ENCODE measurements at places on chromosomes 6 and 20.
A peak's percentile ranks its signal among the peaks of the same experiment; 100 is the strongest.

GRCh38 chr6:170584954-170585498 is 589 bp upstream of the PDCD2 start:
- no peak for DNase-seq

DNA sequence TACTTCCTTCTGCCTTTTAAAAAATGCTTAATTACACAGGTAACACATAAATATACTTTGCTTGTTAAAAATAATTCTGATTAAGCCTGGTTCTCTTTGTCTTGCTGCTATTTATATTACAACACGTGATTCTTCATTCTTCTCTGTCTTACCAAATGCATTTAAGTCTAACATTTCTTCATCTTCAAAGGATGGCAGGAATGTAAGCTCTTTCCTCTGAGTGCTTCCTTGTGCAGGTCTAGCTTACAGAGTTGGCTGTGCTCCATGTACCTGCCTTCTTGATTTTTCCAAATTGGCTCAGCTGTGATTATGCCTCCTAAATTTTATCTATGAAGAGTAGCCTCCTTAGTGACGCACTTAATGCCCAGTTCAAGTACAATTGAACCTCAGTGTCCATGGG is 44.4 kb downstream of the RNF144B start:
- no peak for DNase-seq

DNA sequence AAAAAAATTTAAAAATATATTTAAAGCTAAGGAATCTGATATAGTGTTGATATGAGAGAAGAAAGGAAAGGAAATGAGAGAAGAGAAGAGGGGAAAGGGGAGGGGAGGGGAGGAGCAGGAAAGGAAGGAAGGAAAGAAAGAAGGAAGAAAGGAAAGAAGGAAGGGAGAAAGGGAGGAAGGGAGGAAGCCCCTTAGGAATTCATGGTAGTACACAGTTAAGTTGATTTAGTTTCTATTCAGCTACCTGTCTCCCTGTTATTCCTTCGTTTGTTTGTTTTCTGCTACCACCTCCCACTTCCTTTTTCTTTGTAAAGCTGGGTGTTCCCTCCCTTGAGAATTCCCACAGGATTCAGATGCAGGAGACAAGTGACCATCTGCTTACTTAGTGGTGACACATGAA is 1025.4 kb upstream of the FLRT3 start:
- DNase-seq, result no peak

DNA sequence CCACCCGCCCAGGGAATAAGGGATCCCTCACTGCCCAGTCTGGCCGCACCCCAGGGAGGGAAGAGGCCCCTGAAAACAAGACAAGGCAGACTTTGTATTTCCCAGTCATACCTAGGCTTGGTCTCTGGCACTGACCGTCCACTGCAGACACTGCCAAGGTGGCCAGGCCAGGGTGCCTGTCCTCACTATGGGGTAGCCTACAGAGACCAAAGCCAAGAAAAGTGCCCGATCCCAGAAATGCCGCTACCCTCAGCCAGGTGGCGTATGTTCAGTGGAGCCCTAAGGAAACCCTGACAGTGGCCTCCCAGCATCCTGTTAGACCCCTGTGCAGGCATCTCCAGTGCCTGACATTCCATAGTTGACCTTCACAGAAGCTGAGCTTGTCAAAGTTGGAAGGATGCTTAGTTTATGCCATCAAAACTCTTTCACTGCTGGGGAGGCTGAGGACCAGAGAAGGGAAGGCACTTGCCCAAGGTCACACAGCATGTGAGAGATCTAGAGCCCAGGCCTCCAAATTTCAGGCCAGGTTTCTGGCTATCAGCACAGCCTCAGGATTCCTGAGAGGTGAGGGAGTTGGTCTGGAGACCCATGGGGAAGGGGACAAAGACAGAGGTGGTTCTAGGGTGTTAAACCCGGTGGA is 2.5 kb downstream of the SCRT2 start:
- DNase-seq, result peak; percentile 83

GRCh38 chr6:100246206-100246605 is 218.5 kb downstream of the SIM1 start:
- DNase-seq, result no peak

- DNase-seq, result no peak
Measured at GRCh38 chr6:163199371-163199770, 215.1 kb upstream of the QKI start.

GRCh38 chr20:53658973-53659372 is 65.3 kb upstream of the ZNF217 start:
- no peak for DNase-seq

- DNase-seq, result no peak
Measured at GRCh38 chr6:112289038-112289566, 34.7 kb upstream of the LAMA4 start.

DNA sequence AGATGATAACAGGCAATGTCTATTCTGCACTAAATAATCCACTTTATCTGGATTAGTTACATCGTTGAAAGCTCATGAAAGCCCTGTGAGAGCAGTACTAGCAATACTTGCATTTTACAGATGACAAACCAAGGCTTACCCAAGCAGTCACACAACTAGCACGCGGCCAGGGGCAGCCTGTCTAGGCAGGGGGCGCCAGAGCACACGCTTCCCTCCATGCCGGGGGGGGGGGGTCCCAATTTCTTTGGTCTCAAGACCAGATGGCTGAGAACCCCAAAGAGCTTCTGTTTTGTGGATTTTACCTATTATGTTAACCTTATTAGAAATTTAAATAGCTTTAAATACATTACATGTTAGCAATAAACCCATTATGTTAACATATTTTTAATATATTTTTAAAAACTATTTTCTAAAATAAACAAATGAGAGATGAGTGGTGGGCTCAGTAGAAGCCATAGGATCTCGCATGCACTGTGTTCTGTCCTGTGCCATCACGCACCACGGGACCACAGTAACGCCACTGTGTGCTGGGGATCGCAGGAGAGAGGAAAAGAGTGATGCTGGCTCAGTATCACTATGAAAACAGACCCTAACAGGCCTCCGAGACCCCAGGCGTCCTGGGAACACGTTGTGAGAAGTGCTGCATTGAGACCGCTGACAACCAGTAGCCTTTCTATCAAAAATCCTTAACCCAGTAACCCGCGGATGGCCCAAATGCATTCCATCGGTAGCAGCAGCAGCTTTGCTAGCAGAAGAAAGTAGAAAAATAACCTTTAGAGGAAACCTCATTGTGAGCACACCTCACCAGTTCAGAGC is 5.3 kb upstream of the PRR18 start:
- no peak for DNase-seq

DNA sequence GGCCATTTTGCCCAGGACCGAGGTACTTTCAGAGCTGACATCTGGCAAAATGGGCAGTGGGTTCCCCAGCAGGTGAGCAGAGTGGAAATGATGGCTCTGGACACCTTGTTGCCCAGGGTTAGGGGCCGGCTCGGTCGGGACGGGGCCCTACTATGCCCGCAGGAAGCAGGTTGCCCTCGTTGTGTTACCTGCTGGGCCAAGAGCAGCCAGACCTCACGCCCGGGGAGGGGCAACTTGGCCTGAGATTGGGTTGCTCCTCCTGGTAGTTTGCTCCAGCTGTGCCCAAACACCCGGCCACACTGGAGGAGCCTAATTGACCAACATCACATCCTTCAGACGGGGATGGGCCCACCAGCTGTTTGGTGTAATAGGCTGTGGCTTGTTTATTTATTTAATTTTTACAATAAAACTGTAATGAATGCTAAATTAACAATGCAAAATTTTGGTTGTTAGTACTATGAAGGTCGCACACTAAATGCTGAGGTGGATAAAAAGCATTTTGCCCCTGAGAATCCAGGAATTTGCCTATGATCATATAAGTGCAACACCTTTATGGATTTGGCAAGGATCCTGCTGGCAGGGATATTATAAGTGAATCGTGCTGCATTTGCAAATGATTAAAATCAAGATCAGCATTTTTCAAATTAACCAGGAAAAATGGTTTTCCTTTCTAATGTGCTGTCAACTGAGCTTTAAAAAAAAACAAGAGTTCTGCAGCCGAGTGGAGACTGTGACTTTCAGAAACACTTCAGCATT is 26.6 kb upstream of the PCMTD2 start:
- no peak for DNase-seq

DNA sequence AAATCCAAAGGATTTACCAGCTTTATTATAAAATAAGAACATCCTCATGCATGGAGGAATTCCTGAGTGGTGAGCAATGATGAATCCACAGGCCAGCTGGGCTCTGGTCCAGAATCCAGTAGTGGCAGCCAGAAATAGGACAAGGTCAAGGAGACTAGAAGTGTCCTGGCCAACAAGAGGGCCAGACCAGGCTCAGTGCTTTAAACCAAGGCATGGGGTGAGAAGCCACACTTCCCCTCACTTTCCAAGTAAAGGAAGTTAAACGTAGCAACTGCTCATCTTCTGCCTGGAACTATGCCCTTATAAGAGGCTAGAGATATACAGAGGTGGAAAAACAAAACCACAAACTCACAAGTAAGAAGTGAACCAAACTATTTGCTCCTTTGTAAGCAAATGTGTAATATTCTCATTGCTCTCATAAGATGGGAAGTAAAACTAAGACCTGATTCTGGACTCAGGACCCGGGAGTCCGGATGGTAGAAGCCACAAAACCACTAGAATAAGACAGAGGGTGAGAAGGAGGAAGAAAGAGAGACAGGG is 253.2 kb downstream of the UST start:
- no peak for DNase-seq

DNA sequence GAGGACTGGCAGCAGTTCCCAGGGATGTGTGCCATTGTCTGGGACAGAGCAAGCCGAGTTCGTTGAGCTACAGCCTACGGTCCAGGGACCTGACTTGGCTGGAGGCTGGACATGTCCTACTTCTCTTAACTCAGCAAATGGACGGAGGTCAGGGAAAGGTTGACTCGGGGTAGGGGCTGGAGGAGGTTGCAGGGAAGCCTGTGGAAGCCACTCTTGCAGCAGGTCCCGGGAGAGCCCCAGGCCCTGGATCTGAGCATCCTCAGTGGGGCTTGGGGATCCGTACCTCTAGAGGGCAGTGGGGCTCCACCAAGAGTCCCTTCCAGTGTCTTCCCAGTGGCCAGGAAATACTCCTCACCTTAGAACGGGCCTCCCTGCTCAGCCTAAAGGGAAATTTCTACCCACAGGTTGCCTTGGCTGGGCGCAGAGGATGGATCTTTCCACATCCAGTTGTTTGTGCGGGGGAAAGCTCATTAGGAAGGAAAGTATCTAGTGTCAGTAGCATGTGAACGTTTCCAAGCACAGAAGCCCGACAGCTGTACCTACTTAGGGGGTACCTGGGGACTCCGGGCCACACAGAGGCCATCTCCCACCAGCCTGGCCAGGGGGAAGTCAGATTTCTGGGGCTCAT is 170.2 kb downstream of the NFATC2 start:
- DNase-seq, result peak; percentile 96

DNA sequence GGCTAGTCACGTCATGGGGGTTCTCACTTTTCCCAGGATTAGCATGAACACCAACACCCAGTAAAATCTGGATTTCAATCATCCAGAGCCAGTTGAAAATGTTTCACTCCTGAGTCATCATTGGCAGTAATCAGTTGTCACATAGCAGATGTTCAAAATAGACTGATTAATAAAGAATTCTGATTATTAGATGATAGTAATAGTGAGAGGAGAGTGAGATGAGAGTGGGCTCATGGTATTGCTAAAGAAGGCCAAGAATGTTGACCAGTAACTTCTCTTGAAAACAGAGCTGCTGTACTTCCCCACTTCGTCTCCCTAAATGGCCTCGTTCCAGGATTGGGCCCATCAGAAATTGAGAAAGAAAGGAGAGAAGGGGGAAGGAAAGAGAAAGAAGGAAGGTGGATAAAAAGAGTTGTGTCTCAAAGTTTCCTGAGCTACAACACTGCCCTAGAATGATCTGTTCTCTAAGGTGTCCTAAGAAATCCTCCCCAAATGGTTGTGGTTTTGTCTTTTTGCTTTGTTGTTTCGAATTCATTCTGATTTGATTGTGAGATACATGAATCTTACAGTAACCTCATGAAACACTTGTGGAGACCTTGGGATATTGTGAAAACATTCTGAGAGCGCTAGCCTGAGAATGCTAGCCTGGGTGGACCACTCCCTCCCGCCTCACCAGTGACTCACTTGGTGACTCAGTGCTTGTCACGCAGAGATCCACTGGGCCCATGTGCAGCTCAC is 502.2 kb upstream of the JARID2 start:
- DNase-seq, result peak; percentile 43

- no peak for DNase-seq
Measured at GRCh38 chr6:138285800-138286199, 67.5 kb upstream of the PBOV1 start.

GRCh38 chr20:23205611-23206041 is 119.5 kb upstream of the CD93 start:
- DNase-seq, result no peak

GRCh38 chr6:129041563-129041962 is 158.6 kb downstream of the LAMA2 start:
- DNase-seq, result no peak

All from 8988T (cell line).